Suprapubic skin (tissue), 4 donors: ENCODE measurements at places on chromosomes 5 and 9. TPM values are rescaled to one million over a fixed set of nuclear protein-coding genes. Genes with fewer than 3 reads are reported as not detected.

DNA sequence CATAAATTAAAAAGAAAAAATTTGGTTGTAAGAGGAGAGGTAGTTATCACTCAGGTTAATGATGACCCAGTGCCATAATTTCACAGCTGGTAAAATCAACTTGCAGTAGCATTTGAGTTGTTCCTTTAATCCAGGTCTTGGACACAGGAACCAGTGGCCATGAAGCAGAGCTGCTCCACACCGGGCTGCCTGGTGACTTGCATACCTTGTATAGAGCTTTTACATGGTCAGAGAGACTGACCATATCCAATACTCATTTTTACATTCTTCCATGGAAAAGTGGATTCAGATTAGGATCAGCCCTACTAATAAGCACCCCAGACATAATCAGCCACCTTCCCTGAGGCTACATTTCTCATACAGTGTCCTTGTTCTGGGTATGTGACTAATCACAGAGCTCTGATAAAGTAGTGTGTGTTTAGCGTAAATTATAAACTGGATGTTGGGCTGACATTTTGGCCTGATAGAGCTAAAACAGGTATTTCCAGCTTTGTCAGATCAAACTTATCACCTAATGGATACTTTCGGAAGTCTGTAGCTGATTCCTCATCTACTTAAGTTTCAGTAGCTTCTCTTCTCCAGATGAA lies 77.0 kb upstream of the ZSWIM6 start:
- no peaks in the 10 kb centered on the region for H3K36me3 ChIP-seq
- H3K4me3 ChIP-seq: no peak overlapping the region
- H3K4me1 ChIP-seq: no peaks in the 10 kb centered on the region
- no peak overlapping the region for H3K27ac ChIP-seq
- H3K27me3 ChIP-seq: no peaks in the 10 kb centered on the region

DNA sequence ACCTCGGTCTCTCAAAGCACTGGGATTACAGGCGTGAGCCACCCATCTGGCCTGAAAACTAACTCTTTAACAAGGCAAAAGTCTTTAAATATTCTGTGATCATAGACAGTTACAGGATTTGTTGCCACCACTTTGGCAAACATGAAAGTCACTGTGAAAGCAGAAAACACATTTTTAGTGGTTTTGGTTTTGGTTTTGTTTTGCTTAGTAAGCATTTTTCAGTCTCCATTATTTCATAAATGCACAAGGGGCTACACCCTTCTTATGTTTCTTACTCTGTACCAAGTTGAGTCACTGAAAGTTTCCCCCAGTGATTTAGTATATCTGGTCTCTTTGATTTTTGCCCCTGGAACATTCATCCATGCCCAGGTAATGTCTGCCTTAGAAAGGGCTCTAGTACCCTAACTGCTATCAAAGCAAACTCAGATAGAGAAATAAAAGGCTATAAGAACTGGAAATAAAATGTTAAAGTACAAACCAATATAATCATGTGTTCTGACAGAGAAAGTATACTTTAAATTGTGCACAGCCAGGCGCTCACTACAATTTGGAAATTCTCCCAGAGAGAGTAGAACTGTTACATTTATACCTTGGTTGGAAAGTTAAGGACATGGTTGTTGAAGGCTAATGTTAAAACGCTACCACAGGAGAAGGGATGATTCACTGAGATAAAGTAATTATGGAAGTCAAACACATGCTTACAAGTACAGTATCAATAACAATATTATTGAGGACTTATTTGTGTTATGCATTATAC lies 1022.5 kb upstream of the DMAC1 start:
- H3K4me1 ChIP-seq: no peaks in the 10 kb centered on the region
- no peak overlapping the region for H3K27ac ChIP-seq

- no peaks in the 10 kb centered on the region for H3K4me1 ChIP-seq
- no peaks in the 10 kb centered on the region for H3K27me3 ChIP-seq
- H3K4me3 ChIP-seq: no peak overlapping the region
- H3K27ac ChIP-seq: no peak overlapping the region
Measured at GRCh38 chr5:154134499-154134898, 56.0 kb upstream of the GALNT10 start.

- H3K27ac ChIP-seq: no peak overlapping the region
- DNase-seq: no peak
- H3K4me3 ChIP-seq: no peak overlapping the region
- H3K36me3 ChIP-seq: no peaks in the 10 kb centered on the region
Measured at GRCh38 chr5:38802125-38802524, 43.7 kb upstream of the OSMR start.

DNA sequence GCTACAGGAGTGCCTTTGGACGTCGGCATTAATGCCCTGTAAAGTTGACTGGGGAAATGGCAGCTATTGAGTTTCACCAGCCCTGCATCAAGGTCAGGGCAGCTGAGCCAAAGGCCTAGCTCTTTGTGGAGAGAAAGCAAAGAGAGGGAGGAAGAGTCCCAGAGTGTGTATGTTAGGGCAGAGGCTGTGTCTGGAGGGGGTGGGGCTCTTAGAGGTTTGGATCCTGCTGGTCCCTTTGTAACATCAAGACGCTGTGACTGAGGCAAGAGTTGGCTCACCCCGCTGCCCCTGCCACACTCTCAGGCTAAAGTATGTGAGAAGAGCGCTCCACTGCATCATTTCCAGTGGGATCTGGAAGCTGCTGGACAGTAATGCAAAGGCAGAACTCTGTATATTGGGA lies 34.3 kb downstream of the TMOD1 start:
- H3K27me3 ChIP-seq: no peaks in the 10 kb centered on the region
- no peak for DNase-seq
- no peaks in the 10 kb centered on the region for H3K4me1 ChIP-seq
- no peaks in the 10 kb centered on the region for H3K36me3 ChIP-seq
- no peak overlapping the region for H3K27ac ChIP-seq

- H3K36me3 ChIP-seq: no peaks in the 10 kb centered on the region
- peak; percentile 71 for DNase-seq
- no peak overlapping the region for H3K27ac ChIP-seq
- H3K4me3 ChIP-seq: no peak overlapping the region
- H3K27me3 ChIP-seq: peaks cover 22% of the 10 kb centered on the region
Measured at GRCh38 chr5:135473956-135474670, 22.0 kb upstream of the TIFAB start.

The BARHL1 gene
- not detected for total RNA-seq

The UNC13B gene
- total RNA-seq: 43.2 TPM

The APC gene
- total RNA-seq: 76.4 TPM

The ZFP37 gene
- total RNA-seq: 3.7 TPM

The DNAH5 gene
- total RNA-seq: 0.21 TPM
